ENCODE measurements at places on chromosomes 7 and 10.
A peak's percentile ranks its signal among the peaks of the same experiment; 100 is the strongest.

GRCh38 chr7:128359336-128359735 is 2.2 kb downstream of the PRRT4 start:
- DNase-seq, result no peak

DNA sequence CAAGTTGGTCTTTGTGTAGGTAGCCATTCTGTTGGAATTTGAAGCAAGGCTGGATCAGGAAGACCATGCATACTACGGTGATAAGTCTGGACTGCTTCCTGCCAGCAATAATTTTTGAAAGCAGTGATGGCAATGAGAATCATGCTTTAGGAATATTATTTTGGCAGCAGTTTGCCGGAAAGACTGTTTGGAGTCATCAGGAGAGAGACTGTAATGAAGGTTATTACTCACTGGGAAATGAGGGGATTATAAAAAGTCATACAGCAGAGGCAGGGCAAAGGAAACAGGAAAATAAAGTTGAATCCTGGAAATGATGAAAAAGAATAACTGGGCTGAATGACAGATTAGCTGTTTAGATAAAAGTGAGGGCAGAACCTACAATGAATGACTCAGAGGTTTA is 1136.8 kb upstream of the AUTS2 start:
- no peak for DNase-seq

DNA sequence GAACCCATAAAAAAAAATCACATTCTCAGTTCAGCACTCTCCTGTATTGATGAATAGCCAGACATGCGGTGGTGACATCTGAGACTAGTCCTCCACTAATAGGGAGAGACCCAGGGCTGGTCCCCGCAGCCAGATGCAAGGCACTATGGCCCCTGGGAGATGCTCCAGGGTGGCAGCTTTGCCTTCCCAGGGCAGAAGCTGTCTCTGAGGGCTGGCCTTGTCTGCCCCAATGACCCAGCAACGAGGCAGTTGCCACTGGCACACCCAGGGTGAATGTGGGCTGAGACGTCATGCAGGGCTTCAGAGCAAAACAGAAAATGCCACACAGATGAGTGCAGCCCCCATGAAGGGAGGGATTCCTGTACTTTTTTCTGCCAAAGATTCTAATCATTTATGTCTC is 50.1 kb upstream of the GDF10 start:
- no peak for DNase-seq

DNA sequence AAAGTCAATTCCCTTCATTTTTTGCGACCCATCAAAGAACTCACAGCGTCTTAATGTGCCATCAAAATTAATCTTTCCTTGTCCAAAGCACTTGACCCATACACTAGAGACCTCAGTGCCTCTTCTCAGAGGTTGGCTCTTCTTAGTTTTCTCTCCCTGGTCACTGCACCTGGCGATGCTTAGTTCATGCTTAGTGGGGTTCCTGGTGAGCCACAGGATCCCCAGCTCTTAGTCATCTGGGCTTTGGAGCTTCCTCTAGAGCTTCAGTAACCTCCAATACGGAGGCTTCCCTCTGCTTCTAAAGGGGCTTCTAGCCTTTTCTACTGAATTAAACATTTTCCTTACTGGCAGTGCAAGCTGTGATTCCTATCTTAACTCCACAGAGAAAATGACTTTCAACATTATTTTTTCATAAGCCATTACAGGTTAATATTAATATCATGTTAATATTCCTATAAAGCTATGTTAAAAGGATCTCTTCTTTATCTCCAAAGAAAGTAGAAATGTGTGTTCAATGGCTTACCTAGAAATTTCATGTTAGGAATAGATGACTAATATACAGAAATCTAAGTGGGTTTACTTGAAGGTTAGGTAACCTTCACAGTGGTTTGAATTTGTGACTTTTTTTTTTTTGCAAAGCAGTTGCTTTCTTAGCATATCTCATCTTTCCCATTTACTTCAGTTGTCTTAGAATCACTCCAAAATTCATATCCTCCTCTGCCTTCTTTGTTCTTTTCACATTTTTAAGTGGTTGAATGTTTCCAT is 295.2 kb downstream of the CAMK1D start:
- DNase-seq, result no peak

GRCh38 chr10:132107186-132107948 is 41.6 kb downstream of the JAKMIP3 start:
- DNase-seq, result peak; percentile 30

DNA sequence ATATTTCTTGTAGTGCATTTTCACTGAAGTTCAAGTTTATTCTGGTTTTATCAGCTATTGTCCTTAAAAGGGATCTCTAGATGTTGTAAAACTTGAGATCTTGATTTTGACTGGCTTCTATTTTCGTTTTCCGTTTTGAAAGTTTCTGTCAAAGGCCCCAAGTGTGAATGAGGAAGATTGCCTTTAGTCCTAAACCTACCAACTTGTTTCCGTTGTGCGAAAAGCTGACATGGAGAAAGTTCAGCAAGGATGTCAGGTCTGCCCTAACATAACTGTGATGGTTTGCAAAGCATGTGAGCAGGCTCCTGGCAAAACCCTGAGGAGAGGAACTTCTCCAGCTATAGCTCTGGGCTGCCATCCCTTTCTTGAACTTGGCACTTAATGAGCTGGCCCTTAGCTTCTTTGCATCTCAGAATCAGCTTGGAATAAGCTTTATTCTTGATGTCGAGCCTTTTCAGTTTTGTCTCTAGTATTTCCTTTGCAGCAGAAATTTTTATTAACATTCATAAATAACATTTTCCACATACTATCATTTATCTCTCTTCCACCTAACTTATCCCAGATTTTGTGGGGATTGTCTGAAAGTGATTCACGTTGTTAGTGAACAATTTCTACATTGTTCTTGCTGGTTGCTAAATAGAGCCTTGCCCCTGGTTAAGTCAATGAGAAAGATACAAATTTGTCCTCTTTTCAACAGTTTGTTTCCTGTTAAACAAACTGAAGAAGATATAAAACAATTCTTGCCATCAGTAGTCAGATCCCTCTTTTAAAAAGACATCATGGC is 559.4 kb downstream of the SUGCT start:
- no peak for DNase-seq

- DNase-seq, result peak; percentile 88
Measured at GRCh38 chr10:103193107-103193819, at the start of gene NT5C2. NT5C2 (minus strand) TSS chr10:103193272; CDS start chr10:103174958, 18,314 bp downstream.

DNA sequence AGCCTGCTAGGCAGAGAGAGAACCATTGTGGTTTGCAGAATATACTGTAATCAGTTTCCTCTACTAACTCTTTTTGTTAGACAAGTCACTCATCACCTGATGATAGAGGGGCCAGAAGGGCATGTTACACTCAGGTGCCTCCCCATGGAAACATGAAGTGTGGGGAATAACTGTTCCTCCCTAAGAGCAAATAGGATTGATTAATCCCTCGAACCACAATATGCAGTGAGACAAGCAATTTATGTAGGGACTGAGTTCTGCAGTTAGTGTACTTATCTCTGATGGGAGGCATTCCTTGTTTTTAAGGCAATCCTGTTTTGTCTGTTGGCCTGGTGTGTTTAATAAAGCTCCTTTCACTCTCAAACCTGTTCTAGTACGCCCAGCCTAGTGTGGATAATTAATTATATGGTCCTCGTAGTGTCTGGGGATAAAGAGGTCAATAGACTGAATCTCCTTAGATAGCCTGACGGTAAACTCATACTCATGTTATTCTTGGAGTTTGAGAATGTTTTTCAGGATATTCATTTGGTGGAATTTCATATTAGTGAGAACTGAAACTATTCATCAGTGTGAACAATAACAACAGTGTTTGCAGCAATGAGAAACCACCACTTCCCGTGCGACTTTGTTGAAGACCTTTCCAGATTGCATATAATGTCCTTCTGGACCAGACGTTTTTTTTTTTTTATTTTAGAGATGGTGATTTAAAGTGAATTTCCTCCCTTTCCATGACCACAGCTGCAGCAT is 344.8 kb upstream of the FZD8 start:
- DNase-seq, result no peak

DNA sequence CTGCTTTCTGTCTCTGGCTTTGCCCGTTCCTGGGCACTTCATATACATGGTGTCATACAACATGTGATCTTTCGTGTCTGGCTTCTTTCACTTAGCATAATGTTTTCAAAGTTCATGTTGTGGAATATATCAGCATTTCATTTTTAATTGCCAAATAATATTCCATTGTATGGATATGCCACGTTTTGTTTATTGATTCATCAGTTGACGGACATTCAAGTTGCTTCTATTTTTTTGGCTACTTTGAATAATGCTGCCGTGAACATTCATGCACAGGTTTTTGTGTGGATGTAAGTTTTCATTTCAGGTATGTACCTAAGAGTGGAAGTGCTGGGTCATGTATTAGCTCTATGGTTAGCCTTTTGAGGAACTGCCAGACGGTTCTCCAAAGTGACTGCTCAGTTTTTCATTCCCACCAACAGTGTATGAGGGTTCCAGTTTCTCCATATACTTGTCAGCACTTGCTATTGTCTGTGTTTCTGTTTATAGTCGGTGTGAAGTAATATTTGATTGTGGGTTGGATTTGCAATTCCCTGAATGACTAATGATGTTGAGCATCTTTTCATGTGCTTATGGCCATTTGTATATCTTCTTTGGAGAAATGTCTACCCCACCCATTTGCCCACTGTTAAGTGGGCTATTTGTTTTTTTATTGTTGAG is 401.4 kb upstream of the GALNT17 start:
- DNase-seq, result no peak

DNA sequence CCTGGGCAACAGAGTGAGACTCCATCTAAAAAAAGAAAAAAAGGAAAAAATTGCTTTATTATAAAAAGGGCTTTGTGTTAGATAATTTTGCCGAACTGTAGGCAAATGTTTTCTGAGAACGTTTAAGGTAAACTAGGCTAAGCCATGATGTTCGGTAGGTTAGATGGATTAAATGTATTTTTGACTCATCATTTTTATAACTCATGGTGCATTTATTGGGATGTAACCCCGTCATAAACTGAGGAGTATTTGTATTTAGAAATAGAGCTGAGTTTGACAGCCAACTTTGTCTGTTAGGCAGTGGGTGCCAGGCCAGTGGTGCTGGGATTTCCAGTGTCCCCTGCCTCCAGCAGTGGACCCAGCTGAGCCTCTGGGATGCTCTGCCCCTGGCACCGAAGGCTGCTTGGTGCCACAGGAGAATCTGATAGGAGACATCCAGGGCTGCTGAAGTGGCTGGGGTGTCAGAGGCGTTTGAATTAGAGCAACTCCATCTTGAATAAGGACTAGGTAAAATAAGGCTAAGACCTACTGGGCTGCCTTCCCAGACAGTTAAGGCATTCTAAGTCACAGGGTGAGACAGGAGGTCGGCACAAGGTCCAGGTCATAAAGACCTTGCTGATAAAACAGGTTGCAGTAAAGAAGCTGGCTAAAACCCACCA is 114.9 kb upstream of the EEPD1 start:
- no peak for DNase-seq

DNA sequence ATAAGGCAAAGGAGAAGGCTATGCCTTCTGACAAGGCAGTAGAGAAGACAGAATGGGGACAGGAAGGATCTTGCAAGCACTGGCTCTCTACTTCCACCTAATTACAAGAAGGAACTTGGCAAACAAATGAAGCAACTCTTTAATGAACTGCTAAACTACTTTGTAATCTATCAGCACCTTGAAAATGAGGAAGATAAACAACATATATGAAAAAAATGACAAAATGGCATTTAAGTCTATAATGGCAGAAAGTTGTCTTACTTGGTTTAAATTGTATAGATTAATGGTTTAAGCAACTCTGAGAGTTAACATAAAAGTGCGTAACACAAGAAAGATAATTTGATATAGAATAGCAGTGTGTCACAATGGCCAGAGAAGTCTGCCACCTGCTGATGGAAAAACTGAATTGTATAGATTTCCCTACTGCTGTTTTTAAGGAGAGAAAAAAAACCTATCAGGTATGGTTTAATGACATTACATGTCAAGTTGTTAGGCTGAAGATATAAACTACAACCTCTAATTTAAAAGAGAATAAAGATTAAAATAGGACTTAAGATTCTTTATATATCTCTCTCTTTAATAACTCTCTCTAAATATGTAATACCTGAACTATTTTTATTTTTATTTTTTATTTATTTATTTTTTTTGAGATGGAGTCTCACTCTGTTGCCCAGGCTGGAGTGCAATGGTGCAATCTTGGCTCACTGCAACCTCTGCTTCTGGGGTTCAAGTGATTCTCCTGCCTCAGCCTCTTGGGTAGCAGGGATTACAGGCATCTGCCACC is 11.8 kb downstream of the NT5C3A start:
- DNase-seq, result no peak

- DNase-seq, result no peak
Measured at GRCh38 chr7:90621747-90622140, 25.6 kb downstream of the CDK14 start.

- no peak for DNase-seq
Measured at GRCh38 chr10:132742167-132742836, 43.6 kb downstream of the NKX6-2 start.

GRCh38 chr7:154364170-154364569 is 312.0 kb downstream of the DPP6 start:
- no peak for DNase-seq

GRCh38 chr10:23096802-23097549 is 1.6 kb downstream of the MSRB2 start:
- no peak for DNase-seq

DNA sequence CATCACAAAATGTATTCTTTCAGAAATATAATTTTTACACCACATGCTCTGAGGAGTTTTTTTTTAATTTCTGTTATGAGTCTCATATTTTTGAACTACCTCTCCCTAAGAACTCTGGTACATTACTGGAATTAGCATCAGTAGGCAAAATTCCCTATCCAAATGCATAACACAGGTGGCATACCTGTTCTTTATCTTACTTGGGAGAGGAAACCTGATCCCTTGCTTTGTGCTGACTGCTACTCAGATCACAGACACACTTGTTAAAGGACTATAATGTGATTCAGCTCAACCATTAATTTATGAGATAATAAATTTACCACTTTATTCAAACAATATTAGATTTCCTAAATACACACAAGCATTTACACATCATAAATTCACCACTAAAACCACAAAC is 617.2 kb downstream of the GRM8 start:
- no peak for DNase-seq

DNA sequence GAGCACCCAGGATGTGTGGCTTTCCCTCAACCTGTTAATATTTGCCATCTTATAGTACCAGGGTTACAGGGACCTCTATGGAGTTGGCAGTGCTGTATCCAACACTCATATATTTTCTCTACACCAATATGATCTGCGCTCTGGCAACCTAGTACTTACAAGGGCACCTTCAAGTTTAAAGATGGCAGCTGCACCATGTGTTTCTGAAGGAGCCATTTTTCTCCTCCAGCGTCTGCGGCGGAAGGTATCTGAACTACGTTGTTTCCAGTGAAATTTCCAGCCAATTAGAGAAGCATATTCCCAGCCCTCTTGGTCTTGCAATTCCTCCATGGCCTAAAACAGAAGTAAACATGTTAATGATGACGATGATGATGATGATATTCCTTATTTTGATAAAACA is 125.6 kb downstream of the MYOF start:
- no peak for DNase-seq

DNA sequence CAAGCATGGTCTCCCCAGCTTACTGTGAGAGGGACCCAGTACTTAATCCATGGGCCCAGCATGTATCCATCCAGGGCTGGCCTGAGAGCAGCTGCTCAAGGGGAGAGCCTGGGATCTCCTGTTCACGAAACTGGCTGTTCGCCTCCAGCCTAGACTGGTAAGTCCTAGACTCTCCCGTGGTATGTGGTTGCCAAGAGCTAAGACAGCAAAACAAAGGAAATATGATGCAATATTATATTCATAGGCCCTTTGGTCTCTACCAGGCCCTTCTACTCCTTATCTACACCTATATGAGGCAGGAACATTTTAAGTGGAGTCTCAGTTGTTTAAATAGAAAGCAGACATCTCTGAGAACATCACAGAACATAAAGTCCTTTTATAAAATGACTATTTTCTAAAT is 28.9 kb upstream of the STK17A start:
- DNase-seq, result peak; percentile 67
